CD8-positive, alpha-beta memory T cell (primary cell): ENCODE measurements at places on chromosomes 2 and 18. TPM values are rescaled to one million over a fixed set of nuclear protein-coding genes. Genes with fewer than 3 reads are reported as not detected.

The CKAP2L gene
- 19.6 TPM for total RNA-seq

- H3K27ac ChIP-seq: no peak overlapping the region
- H3K27me3 ChIP-seq: no peaks in the 10 kb centered on the region
- H3K4me3 ChIP-seq: no peak overlapping the region
- H3K4me1 ChIP-seq: no peaks in the 10 kb centered on the region
These were observed 4.5 kb upstream of the GLI2 start for GRCh38 chr2:120731175-120731574.

GRCh38 chr2:120863146-120863545, 127.5 kb downstream of the GLI2 start:
- H3K4me1 ChIP-seq: no peaks in the 10 kb centered on the region
- no peaks in the 10 kb centered on the region for H3K36me3 ChIP-seq
- H3K27ac ChIP-seq: no peak overlapping the region
- no peak overlapping the region for H3K4me3 ChIP-seq
- DNase-seq: no peak
- H3K27me3 ChIP-seq: no peaks in the 10 kb centered on the region

GRCh38 chr2:181311837-181312236, 145.3 kb upstream of the ITGA4 start:
- no peaks in the 10 kb centered on the region for H3K36me3 ChIP-seq
- H3K4me1 ChIP-seq: peaks cover 57% of the 10 kb centered on the region
- H3K27me3 ChIP-seq: no peaks in the 10 kb centered on the region

- H3K4me3 ChIP-seq: no peak overlapping the region
- H3K4me1 ChIP-seq: no peaks in the 10 kb centered on the region
- no peaks in the 10 kb centered on the region for H3K27me3 ChIP-seq
These were observed 317.2 kb downstream of the TSN start for GRCh38 chr2:122072666-122073065.

DNA sequence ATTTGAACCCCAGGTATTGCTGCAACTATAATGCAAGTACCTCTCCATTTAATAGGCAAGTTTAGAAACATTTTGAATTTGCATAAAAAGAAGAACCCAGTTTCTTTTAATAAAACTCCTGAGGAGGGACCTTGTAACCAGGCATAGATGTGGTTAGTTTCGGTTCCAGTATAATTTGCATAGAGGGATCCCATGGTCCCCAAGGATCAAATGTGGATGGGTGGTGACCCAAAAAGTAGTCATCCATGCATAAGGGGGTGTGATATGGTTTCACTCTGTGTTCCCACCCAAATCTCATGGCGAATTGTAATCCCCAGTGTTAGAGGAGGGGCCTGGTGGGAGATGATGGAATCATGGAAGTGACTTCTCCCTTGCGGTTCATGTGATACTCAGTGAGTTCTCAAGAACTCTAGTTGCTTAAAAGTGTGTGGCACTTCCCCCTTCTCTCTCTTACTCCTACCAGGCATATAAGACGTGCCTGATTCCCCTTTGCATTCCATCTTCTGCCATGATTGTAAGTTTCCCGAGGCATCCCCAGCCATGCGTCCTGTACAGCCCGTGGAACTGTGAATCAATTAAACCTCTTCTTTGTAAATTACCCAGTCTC, 40.2 kb upstream of the SKA1 start:
- H3K36me3 ChIP-seq: no peaks in the 10 kb centered on the region
- H3K27ac ChIP-seq: no peak overlapping the region
- H3K4me1 ChIP-seq: no peaks in the 10 kb centered on the region
- DNase-seq: no peak
- H3K4me3 ChIP-seq: no peak overlapping the region
- no peaks in the 10 kb centered on the region for H3K27me3 ChIP-seq

- DNase-seq: no peak
- peaks cover 6% of the 10 kb centered on the region for H3K27me3 ChIP-seq
- no peak overlapping the region for H3K4me3 ChIP-seq
- no peaks in the 10 kb centered on the region for H3K36me3 ChIP-seq
- H3K27ac ChIP-seq: no peak overlapping the region
- H3K4me1 ChIP-seq: peaks cover 8% of the 10 kb centered on the region
These were observed 29.0 kb upstream of the ATOH8 start for GRCh38 chr2:85724731-85725181.

DNA sequence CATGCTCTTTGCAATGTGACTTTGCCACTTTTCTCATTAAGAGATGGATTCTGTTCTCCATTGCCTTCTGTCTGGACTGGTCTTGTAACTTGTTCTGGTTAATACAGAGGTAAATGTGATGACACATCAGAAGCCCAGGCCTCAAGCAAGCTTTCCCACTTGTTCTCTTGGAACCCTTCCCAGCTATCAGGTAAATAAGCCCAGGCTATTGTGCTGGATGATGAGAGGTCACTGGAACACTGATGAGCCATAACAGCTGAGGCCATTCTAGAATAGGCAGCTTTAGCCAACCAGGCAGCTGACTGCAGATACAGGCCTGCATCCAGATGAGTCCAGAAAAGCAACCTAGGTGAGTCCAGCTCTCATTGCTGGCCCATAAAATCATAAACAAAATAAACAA, 1007.0 kb upstream of the ACVR2A start:
- H3K27me3 ChIP-seq: no peaks in the 10 kb centered on the region
- H3K36me3 ChIP-seq: no peaks in the 10 kb centered on the region
- no peaks in the 10 kb centered on the region for H3K4me1 ChIP-seq
- H3K27ac ChIP-seq: no peak overlapping the region

DNA sequence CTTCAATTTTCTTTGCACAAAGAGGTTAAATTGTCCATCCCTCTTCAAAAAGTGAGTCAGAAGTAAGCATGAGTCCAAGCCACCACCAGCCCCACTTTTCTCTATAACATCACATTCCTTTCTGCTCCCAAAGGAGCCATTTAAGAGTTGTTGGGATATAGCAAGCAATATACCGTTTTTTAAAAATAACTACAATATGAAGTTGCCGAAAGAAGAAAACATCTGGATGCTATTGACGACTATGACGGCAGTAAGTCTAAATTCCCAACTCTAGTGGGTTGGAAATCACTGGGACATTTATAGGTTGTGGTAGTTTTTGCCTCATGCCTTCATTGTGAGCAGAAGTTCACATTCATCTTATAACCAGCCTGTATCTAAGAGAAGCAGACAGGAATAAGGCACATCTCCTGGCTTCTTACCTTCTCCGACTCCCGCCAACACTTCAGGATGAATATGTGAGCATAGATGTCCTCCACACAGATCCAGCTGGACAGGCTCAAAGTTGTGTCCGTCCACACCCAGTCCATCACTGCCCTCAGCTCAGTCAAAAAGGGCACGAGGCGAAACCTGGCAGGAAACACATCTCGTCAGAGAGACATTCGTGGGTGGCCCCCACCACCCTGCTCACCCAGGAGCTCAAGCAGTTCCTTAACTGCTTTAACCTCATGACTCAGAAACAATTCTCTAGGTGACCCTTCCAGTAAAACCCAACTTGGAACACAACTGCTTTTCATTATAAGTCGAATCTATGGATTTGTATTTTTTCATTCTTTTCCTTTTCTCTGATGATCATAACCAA, 163.6 kb downstream of the NAPG start:
- no peak for DNase-seq
- H3K4me3 ChIP-seq: no peak overlapping the region
- H3K27ac ChIP-seq: no peak overlapping the region
- H3K4me1 ChIP-seq: no peaks in the 10 kb centered on the region
- no peaks in the 10 kb centered on the region for H3K36me3 ChIP-seq
